Stimulated activated CD4-positive, alpha-beta T cell treated with anti-CD3 and anti-CD28 coated beads, Interleukin-1b, Interleukin-23, amount 100 ng/mL, for 4 hours (primary cell): ENCODE measurements at places on chromosomes 16 and 17.

DNA sequence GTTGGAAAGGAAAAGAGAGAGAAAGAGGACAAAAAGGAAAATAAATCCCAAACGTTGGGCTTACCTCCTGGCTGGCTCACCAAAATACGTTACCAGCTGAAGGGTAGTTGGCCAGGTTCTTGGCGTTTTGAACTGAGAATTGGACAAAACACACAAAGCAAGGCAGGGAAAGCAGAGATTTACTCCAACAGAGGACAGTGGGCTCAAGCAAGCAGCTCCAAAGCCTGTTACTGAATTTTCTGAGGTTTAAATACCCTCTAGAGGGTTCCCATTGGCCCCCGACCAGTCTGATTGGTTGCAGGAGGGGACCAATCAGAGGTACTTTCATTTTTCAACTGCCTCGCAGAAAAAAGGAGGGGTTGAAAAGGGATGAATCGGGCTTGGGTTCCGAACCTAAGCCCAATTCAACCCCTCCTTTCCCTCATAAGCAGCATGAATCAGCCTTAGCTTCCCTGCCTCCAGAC, 55.6 kb upstream of the ALOX12 start:
- DNase-seq: no peak

DNA sequence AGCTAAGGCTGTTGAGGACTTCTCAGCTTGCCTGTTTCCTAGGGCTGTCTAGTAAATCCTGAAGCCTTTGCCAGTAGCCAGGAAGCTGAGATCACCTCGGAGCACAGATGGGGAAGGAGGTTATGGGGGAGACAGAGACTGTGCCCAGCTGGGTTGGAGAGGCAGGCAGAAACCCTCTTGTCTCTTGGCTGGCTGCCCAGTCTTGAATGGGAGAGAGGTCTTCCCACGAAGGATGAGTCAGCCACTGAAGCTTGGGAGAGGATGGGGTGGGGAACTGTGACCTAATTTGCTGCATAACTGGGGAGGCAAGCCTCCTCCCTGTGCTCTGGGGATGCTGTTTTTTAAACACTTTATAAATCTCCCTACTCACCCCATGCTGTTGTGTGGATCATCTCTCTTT, 69.8 kb downstream of the SHISA9 start:
- DNase-seq: no peak

- no peak for DNase-seq
These were observed 14.0 kb upstream of the RBFOX3 start for GRCh38 chr17:79624718-79625478.

GRCh38 chr17:82234211-82235055, 5.6 kb downstream of the SLC16A3 start:
- DNase-seq: no peak

DNA sequence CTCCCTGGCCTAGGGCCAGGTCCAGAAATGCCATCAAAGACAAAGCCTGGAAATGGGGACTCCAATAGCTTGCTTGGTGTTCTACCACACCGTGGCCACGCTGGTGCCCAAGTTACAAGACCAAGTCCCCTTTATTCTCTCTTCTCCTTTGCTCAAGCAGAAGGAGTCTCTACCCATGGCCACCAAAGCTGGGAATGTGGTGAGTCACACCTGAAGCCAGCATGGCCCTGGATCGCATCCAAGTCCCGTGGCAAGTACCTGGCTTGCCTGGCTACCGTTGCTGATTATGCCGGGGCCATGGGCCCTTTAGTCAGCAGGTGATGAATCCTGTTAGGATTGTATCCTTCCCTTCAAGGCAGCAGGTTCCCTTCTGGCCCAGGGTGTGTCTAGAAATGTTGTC, 260.0 kb downstream of the HAPSTR1 start:
- DNase-seq: no peak
